ENCODE measurements at places on chromosomes 5 and 9.

DNA sequence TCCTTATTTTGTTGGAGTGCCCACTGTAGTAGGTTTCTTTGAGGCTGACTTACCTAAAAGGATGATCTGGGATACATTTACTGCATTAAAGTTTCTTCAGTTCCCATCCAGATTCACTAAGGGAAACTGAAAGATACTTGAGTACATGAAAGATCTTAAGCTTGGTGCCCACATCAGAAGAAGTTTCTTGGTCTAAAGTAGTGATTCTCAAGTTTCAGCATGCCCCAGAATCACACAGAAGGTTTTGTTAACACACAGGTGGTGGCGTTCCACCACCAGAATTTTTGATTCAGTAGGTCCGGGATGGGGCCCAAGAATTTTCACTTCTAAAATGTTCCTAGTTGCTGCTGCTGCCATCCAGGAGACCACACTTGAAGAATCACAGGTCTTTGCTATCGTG, 171.0 kb downstream of the ZNF462 start:
- no peak for DNase-seq

- no peak for DNase-seq
Observed at GRCh38 chr5:169647566-169647965, 10.5 kb downstream of the DOCK2 start.

- no peak for DNase-seq
Observed at GRCh38 chr5:63089147-63089546, 510.5 kb downstream of the LRRC70 start.

DNA sequence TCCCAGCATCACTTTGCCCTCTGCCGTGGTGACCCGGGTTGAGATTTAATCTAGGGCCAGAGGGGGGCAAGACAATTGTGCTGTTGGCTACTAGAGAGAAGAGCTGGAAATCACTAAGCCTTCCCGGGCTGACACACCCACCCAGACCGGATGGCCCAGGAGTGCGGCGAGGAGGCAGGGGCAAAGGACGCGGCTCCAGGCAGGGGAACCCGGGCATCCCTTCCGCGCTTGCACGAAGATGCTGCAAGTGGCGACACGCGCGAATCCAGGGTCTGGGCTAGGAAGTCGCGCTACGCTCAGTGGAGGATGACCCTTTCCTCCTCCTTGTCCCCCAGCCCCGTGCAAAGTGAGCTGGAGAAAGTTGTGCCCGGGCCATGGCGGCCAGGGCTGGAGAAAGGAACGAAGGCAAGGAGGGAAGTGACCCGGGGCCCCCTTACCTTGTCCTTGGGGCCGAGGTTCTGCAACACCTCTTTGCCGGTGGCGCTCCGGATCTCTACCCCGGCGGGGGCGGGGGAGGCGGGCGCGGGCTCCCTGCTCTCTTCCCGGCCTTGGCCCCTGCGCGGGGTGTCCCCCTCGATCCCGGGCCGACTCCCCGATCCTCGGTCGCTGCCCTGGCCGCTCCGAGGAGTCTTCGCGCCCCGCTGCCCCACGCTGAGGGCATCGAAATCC, 693 bp downstream of the DPYSL3 start:
- DNase-seq: peak; percentile 14

DNA sequence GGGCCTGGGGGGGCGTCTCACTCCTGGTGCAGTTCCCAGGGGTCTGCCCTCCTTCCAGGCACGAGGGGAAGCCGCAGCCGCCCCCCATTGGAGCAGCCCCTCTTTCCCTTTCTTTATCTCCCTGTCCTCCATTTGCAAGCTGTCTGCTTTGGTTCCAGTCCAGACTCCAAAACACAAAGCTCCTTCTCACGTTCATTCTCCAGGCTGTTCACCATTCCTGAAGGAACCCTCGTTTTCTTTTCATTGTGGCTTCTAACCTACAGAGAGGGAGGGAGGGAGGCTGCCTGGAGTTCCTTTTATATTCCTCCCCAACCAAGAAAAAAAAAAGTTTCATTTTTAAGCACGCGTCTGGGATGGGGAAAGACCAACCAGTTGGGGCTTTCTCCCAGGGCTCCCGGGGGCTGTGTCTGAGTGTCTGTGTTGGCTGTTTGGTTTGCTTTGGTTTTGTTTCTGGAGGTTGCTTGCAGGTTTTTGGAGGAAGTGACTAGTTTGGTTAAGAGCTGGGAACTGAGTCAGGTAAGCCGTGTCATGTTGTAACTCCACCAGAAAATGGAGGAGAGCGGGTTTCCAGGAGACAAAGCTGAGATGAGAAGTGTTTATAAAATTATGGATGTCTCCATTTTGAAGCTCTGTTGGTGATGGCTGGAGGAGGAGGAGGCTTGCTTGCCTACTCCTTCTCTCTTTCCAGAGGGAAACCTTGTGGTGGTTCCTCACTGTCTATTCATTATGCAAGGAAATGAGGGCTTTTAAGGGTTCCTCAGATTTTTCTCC, 1.6 kb downstream of the ZNF462 start:
- peak; percentile 36 for DNase-seq

DNA sequence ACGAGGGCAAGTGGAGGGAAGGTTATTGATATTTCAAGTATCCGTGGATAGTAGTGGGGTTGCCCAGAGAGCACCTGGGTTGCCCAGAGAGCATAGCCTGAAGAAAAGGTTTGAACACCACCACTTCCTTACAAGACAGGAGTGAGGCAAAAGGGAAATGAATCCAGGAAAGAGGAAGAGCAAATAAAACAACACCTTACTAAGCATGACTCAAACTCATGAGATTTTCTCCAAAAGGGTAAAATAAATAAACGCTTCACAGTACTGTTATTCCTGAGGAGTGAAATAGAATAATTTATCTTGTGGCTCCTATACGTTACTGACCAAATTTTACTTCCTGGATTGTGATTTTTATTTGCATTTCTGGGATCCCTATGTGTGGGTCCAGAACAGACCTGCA, 65.2 kb upstream of the PTPRD start:
- DNase-seq: peak; percentile 49

GRCh38 chr5:119336845-119337580, 18.8 kb upstream of the TNFAIP8 start:
- DNase-seq: no peak

DNA sequence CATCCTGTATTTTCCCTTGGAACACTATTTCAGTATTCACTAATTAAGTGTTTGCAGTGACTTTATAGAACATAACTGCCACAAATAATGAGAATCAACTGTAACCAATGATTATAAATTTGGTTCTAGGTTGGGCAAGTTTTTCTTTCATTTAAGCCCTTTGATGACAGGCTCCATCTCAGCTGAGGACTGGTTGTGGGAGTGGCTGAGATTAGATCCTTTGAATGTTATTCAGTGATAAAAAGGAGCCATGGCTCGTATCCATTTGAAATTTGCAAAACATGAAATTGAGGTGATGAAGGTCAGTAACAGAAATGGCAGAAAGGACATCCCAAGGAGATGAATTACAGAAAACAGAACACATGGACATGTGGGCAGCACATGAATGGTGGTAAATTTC, 138.1 kb upstream of the PCA3 start:
- DNase-seq: no peak

GRCh38 chr5:33311893-33312292, 128.9 kb upstream of the TARS1 start:
- DNase-seq: peak; percentile 96

DNA sequence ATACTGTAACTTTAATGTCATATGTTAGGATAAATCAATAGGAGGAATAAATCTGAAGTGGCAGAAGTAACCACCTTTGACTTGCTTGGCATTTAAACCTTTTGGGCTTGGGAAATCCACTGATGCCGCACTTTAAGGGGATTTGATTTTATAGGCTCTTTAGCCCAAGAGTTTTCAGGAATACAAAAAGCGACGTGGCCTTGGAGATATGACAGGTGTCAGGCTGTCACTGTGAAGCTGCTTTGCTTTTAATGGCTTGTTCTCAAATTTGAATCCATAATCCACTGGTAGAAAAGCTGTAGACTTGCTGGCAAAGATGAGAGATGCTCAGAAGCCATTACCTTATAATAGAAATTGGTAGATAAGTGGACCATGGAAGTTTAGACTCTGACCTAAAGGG, 71.6 kb downstream of the GABRG2 start:
- DNase-seq: no peak

- no peak for DNase-seq
Observed at GRCh38 chr9:131518553-131518952, 12.5 kb downstream of the UCK1 start.

DNA sequence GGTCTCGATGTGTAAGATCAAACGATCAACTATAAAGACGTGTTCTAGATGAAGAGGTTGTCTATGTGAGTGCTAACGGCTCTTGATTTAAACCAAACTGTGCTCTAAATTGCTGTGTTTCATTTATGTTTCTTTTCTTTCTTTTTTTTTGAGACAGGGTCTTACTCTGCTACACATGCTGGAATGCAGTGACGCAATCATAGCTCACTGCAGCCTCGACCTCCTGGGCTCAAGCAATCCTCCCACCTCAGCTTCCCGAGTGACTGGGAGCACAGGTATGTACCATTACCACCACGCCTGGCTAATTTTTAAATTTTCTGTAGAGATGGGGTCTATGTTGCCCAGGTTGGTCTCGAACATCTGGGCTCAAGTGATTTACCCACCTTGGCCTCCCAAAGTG, 24.0 kb upstream of the RNF130 start:
- no peak for DNase-seq

GRCh38 chr5:19531374-19531952, 456.5 kb downstream of the CDH18 start:
- DNase-seq: peak; percentile 92

DNA sequence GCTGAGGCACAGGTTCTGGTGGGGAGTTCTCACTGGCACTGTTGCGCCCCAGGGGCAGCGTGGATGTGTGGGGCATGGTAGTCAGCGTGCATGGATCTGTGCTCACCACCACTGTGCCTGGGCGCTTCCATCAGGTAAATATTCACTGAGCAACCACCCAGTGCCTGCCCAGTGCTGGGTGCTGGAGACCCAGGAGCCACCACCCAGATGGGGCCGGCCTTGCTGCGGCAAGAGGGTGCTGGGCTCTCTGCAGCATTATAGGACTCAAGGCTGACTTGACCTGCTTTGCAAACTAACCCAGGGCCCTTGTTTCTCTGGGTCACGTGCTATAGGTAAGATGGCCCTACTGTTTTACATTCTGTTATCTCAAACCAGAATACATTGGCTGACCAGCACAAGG, 60.5 kb downstream of the DAP start:
- DNase-seq: no peak

DNA sequence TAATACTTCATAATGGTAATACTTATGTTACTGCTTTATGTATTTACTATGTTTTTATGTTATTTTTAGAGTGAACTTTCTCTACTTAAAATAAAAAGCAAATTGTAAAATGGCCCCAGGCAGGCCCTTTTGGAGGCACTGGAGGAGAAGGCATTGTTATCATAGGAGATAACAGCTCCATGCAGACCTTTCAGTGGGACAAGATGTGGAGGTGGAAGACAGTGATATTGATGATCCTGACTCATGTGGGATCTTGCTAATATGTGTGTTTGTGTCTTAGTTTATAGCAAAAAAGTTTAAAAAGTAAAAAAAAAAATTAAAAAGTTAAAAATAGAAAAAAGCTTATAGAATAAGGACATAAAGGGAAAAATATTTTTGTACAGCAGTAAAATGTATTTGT, 74.5 kb downstream of the IQGAP2 start:
- no peak for DNase-seq

GRCh38 chr9:101235105-101235866, 149.5 kb downstream of the BAAT start:
- DNase-seq: peak; percentile 26

DNA sequence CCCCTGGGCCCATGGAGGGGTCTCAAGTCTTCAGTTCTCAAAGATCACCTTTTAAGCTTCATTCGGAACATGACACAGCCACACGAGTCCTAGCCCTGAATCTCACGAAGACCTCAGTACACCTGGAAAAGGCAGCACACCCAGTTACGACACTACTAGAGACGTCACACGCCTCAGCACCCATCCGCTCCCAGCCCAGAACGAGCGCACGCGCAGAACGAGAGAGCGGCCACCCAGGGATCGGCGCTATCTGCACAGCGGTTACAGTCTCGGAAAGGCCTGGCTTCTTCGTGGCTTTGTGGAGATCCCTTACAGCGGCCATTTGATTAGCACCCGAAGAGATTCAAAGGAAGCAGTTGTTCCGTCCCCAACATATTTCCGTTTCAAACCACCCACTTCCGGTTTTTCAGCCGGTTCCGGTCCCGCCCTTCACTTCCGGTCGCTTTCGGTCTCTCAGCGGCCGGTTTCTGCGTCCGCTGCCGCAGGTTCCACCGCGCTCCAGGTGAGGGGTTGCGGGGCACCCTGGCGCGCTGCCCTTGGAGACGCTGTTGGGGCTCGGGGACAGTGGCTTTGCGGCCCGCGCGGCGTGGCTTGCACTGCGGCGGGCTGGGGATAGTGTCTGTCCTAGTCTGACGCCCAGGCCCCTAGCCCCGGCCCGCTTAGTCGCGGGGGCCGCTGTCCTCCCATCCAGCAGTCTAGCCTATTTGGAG, at the start of gene UBLCP1:
Gene UBLCP1 (plus strand): TSS at position 432 of the 710 bp plus-strand sequence. CDS start 5,626 bp downstream, outside the sequence.
- peak; percentile 75 for DNase-seq

DNA sequence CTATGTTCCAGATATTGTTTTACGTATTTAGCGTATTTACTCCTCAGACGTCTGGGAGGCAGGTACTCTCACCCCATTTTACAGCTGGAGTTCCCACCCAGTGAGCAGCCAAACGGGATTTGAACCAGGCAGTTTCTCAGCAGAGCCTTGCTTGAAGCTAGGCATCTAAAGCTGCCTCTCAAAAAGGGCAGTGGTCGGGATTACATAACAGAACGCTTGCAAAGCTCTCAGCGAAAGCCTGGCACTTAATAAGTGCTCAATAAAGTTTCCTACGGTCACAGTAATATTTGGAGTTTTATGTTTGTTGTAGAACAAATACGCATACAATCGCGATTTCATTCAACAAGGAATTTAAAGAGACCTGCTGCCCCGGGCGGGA, 286 bp upstream of the BSPRY start:
- no peak for DNase-seq

- DNase-seq: peak; percentile 33
Observed at GRCh38 chr5:54993318-54993717, 7.9 kb upstream of the ESM1 start.

- DNase-seq: peak; percentile 16
Observed at GRCh38 chr9:70130266-70130665, 86.6 kb downstream of the MAMDC2 start.

DNA sequence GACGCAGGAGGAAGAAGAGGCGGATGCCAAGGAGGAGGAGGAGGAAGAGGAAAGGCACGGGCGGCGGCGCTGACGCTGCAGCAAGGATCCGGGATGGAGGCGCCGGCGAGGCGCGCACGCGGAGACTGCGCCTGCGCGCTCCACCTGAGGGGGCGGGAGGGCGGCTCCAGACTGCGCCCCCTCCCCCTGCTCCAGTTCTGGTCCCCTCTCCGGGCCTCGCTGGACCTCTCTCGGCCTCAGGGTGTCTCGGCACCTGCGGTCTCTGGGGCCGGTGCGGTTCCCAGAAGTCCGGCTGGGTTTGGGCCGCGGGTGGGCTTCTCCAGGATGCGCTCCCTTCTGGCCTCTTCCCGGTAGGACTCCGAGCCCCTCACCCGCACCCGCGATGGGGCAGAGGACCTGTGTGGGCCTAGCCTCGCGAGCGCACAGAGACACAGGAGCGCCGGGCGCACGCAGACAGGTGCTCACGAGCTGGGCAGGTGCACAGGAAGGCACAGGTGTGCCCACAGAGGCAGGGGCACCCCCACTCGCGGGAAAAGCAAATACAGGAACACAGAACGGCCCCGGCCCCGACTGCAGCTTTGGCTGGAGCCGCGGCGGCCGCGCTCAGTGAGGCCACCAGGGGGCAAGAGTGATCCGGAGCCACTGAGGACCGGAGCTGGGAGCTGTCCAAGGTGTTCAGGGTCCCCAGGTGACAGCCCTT, at the start of gene NPDC1:
Gene NPDC1 (minus strand): TSS at position 90 of the 700 bp plus-strand sequence. CDS start 188 bp downstream, outside the sequence.
- peak; percentile 78 for DNase-seq
